ENCODE measurements at places on chromosomes 16 and 17. TPM values are rescaled to one million over a fixed set of nuclear protein-coding genes. Genes with fewer than 3 reads are reported as not detected.

GRCh38 chr16:85399583-85400284 lies 213.4 kb upstream of the GSE1 start:
- no peak for DNase-seq

DNA sequence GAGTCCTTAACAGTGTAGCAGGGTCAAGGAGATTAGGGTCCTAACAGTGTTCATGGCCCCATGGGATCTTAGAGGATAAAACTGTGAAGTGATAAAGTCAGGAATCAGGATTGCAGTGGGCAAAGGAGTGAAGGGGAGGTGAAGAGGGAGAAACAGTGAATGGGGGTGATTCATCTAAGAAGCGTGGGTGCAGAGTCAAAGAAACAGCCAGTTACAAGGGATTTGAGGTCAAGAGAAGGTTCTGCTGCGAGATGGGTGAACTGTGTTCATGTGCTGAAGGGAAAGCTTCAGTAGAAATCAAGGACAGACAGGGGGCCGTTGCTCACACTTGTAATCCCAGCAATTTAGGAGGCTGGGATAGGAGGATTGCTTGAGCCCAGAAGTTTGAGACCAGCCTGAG lies 5.9 kb downstream of the GTF3C1 start:
- DNase-seq, result no peak

DNA sequence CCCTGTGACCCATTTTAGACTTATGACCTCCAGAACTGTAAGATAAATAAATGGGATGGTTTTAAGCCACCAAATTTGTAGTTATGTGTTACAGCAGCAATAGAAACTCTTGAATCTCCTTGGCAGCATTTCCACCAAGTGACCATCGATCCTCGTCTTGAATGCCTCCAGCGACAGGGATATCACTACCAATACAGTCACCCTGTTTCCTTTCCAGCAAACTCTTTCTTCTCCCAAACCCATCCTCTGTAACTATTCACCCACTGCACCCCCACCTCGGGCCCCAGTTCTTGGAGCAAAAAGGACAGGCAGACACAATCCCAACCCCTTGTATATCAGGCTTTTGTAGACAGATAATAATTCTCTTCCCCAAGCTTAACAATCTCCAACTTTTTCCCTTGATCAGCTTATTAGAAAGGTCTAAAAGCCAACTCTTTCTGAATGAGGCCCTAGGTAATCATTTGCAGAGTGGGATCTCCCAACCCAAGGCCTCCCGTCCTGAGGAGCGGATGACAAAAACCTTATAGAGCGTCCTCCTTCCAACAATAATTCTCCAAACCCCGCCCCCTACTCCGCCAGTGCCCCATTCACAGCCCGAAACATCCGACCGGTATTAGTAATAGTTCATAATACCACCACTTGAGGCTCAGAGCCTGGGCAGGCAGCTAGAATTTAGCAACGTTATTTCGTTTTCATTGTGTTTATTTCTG lies 14.7 kb upstream of the PLLP start:
- DNase-seq, result no peak

- peak; percentile 16 for DNase-seq
Measured at GRCh38 chr16:71499775-71500364, 10.7 kb upstream of the ZNF19 start.

- DNase-seq, result no peak
Measured at GRCh38 chr17:21193031-21193430, 20.9 kb downstream of the TMEM11 start.

DNA sequence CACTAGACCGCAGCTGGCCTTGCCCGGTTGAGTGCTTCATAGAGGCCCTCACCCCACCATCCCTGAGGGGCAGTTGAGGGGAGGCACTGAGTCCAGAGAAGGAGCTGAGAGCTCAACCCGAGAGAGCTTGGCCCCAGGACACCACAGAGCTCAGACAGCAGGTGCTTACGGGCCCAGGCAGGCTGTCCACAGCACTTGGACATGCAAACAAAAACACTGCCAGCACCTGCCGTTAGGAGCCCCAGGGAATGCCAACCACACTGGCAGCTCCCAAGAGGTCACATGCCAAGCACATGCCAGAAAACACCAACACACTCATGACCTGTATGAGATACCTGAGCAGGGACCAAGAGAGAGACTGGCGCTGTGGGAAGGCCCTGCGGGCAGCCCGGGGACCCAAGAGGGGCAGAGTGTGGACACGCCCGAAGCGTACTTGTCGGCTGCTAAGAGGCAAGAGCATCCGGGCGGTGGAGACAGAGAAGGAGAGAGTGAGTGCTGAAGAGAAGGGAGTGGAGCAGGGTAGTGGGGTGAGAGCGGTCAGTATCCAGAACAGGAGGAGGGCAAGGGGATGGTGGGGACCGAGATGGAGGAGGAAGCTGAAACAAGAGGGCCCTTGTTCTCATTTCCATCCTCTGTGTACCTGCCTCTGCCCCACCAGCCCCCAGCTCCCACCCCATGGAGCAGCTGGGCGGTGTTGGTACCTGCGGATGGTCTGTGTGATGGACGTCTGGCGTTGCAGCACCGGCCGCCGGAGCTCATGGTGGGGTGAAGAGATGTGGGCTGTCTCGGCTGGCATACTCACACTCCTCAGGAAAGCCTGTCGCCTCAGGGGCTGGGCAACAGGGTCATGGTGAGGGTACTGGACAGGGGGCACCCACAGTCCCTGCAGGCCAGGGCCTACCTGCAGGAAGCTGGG lies 8.2 kb downstream of the RHBDF1 start:
- DNase-seq, result no peak

GRCh38 chr16:86428729-86429517 lies 81.4 kb upstream of the FOXF1 start:
- DNase-seq, result no peak

DNA sequence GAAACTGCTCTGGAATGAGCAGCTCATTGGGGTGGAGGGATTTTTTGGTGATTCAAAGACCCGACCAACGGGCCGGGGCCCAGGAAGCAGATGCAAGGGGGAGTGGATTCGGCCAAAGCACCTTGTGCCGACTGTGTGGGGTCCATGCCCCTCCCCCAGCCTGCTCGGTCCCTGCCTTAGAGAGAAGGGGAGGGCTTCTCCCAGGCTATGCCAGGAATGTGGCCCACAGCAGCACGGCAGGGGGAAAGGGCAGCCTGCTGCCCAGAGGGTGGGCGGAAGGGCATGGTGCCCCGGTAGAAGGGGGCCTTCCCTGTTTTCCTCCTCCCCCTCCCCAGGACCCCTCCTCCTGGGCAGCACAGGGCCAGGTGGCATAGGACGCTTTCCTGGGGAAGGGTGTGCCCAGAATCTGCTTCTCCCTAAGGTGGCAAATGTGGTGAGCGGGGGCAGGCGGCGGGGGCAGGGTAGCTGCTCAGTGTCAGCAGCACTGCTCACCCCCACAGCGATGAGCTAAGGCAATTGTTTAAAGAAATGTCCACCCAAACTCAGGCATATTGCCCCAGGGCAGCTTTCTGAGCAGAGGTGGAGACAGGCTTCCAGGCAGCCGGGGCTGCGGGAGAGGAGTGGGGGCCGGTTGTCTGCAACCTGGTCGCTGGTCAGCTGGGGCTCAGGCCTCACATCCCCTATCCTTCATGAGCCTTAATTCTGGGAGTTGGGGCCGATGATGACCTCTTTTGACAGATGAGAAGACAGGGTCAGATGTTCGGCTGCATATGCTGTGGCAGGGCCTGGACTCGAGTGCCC lies 33.9 kb upstream of the MLKL start:
- no peak for DNase-seq

GRCh38 chr16:1002399-1003166 lies 21.0 kb downstream of the SOX8 start:
- DNase-seq, result no peak

DNA sequence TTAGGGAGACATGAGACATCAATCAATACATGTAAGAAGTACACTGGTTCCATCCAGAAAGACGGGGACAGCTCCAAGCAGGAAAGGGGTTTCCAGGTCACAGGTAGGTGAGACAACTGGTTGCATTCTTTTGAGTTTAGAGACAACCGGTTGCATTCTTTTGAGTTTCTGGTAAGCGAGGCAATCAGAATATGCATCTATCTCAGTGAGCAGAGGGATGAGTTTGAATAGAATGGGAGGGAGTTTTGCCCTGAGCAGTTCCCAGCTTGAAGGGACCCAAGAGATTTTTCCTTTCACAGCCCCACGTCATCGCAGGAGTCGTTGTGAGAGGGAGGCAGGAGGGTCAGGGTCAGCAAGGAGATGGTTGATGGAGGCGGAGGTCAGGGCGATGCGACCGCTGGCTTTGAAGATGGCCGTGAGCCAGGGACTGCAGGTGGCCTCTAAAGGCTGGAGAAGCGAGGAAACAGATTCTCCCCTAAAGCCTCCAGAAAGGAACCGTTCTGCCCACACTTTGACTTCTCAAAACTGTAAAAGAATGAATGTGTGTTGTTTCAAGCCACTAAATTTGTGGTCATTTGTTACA lies 36.5 kb downstream of the IRF8 start:
- DNase-seq, result no peak

DNA sequence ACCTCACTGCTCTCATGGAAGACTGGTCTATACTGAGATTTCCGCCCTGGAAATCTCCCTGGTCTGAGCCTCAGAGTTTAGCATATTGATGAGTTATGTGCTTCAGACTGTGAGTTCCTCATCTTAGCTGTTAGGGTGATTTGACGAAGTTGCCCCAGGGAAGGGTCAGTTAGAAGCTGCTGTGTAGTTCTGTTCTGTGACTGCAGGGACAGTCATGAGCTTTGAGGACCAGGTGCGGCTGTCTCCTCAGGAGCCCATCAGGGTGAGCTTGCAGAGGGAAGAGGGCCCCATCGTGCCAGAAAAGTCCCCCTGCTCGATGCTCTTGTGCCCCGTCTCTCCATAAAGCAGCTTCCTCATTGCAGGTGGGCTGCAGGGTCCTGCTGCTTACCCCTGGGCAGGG lies 28.3 kb upstream of the IL17C start:
- no peak for DNase-seq

DNA sequence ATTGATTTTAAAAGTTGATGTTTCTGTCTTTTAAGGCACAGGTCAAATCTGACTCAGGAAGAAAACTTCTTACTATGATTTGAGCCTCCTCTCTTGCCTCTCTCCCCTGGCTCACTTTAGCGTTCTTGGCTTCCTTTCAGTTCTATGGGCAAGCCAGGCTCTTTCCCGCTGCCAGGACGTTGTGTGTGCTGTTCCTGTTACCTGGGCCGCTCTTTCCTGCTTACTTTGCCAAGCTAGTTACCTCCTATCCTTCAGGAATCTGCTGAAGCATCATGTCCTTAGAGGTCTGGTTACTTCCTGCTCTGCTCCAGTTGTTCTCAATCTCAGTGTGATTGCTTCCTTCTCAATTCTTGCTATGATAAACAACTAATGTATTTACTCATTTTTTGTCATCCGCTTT lies 1108.5 kb upstream of the EEF2KMT start:
- no peak for DNase-seq

DNA sequence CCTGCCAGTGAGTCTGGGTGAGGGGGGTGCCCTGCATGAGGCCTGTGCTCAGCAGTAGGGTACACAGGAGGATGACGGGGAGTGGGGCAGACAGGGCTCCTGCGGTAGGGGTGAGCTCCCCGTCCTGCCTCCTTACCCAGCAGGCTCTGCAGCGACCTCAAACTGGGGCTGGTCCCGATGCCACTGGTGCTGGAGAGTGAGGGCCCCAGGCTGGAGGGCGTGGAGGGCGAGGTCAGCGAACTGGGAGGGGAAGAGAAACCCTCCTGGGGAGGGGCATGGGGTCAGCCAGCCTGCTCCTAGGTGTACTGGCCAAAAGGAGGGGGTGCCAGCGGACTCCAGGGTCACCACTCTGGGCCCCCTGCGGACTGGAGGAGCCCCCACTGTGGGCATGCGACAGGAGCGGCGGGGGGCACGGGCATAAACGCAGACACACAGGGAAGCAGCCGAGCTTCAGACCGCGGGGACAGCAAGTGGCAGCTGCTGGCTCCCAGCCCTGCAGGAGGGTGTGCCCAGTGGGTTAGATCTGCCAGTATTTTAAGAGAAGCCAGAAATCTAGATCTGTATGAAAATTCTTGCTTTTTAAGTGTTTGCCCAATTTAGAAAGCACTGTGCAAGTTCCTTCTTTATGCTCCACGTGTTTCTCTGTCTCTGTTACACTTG lies 9.0 kb upstream of the VASN start:
- DNase-seq, result no peak

KRTAP4-1 gene
- not detected for polyA plus RNA-seq

TSPAN10 gene
- 6.9 TPM for polyA plus RNA-seq

NTN3 gene
- polyA plus RNA-seq, result 2.3 TPM

JMJD8 gene
- polyA plus RNA-seq, result 44.5 TPM

Measured in left renal pelvis (tissue), 4 donors.